MV-4-11 (cell line): ENCODE measurements at places on chromosomes 7 and 10.

DNA sequence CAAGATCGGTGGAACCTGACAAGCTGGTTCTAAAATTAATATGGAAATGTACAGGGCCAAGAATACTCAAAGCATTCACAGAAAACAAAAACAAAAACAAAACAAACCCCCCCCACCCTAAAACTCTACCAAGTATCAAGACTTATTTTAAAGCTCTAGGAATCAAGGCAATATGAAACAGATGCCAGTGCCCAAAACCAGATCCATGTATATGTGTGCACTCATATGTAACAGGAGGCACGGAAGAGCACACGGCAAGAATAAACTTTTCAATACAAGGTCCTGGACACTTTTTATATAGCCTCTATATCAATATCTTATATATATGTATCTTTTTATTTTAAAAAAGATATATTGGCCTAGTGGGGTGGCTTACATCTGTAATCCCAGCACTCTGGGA lies 35.5 kb downstream of the KDM7A start:
- DNase-seq, result no peak

- DNase-seq, result no peak
Measured at GRCh38 chr7:49023345-49024328, 99.3 kb downstream of the CDC14C start.

DNA sequence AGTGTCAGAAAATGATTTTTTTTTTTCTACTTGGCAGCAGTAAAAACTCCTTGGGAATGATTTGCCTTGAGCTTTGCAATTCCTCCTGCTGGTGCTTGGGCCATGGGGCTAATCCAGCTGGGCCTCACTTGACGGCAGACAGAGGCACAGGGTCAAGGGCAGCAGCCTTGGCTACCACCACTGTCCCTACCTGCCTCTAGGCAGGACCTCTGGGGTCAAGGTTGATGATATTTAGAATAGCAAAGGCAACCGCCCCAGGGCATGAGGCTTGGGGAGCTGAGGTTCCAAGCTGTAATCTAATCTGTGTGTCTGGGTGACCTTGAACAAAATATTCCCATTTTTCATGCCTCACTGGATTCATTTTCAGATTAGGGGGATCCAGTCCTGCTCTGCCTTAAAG lies 327.4 kb downstream of the PLXNA4 start:
- no peak for DNase-seq

GRCh38 chr7:123410273-123410904 lies 124.0 kb downstream of the IQUB start:
- DNase-seq, result no peak

DNA sequence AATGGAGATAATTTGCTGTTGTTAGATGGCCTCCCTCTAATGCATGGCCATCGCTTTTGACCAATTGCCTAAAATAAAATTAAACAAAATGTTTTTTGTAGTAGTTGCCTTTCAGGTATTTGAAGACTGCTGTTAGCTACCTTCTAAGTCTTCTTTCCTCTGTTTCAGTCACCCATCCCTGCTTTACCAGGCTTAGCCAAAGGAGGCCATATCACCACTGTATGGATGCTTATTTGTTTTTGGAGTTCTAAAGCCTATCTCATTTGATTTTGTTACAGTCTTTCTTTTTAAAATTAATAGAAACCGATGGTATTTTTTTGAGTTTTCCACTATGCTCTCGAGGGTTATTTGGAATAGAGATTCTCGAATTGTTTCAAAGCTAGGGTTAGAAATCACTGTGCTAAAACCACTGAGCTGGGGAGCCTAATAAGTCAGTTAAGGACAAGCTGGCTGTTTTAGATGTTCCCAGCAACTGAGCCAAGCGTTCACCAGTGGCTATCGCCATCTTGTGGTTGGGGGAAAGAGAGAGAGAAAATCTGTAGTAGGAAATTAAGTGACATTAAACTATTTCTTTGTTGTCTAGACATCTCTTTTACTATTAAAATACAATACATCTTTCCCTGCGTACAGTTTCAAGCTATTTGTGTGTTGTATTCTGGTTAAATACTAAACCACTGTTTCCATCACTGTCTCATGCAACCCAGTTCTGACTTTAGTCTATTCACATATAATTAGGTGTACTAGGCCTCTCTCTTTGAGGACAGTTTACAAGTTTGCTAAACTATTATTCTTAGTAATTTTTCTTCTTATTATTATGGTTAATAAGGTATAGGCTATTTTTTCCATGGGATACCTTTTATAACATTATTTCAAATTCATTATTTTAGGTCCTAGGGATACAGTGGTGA lies 52.2 kb downstream of the GPR158 start:
- DNase-seq, result peak; percentile 7

DNA sequence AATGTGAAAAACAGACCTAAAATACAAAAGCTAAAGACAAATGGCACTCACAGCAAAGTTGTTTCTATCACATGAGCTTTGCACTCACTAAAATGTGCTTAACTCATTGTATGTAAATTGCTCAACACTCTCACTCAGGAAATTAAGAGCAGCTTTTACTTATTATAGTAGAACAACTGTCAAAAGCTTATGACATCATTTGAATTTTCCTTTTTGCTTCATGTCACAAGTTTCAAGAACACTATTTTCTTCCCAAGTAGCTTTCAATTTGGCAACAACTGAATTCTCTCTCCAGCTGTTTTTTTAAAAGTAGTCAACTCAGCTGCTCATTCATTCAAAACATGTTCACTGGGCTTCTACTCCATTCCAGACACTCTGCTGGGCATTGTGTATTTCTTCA lies 46.9 kb downstream of the ATE1 start:
- DNase-seq, result peak; percentile 81

GRCh38 chr10:71562904-71563303 lies 156.7 kb downstream of the C10orf105 start:
- no peak for DNase-seq

DNA sequence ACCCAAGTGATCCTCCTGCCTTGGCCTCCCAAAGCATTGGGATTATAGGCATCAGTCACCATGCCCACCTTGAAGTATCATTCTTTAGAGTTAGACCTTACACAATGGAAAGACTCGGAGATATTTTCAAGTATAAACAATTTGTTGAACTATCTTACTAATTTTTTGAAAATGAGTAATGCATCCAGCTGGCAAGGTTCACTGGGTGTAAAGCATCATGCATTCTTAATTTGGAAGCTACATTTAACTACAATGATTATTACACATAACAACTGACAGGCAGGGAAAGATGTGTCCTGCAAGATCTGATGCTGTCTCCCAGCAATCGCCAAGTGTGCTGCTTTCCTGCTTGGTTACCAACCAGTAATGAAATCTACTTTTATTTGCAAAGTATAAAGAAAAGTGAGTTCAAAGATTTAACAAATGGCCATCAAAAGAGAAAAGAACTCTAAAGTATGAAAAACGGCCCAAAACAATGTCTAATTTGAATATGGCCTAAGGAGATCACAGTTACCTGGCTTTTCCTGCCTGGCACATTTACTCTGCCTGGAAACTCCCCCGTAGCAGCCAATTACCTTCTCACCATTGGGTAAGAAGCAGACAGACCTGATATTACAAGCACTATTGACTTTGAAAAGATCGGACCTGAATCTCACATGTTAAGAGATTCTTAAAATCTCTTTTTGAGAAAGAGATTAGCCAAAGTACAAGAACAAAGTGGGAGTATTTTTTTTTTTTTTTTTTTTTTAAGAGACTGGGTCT lies 59.3 kb upstream of the NMT2 start:
- no peak for DNase-seq

DNA sequence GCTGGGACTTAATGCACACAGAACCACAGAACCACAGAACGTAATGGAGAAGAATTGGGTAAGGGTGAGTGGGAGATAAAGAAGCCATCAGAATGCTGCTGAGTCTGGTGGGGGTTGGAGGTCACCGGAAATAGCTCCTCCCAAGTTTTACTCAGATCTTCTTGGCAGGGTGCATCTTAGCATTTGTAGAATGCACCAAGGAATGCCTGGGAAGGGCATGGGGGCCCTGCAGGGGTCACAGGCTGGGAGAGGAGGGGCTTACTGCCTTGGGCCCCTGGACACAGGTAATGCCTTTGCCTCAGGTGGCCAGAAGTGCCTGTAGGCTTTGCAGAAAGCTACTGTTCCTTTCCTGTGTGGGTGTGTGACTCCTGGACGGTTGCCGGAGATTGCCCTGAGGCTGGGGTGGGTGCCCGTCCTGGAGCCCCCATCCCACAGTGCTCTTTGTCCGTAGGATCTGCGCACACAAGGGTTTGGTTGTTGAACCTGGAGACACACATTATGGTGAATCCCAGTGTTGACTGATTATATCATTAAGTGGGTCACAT lies 55.1 kb downstream of the MGMT start:
- DNase-seq, result no peak

DNA sequence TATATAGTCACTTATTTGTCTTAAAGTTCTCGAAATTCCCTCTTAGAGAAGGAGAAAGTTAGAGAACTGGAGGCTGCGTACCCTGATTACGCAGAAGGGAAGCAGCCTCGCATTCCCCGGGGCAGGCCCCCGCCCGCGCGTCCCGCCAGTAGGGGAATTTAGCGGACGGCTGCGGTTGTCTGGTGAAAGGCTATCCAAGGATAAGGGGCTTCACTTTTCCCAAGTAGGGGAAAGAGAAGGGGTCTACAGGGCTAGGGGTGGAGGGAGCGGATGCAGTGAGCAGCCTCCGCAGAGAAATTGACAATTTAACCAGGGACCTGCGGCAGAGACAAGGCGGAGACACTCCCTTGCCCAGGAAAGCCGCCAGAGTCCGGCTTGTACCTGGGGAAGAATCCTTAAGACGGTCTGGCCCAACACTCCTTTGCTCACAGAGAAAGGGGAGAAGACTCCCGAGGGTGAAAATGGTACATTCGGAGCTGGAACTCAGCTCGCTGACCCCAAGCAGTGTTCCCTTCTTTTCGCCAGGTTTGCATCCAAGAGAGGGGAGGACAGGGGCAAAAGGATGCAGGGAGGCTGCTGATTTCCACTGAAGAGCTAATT lies 994 bp upstream of the MAGI2 start:
- DNase-seq, result no peak

- DNase-seq, result no peak
Measured at GRCh38 chr10:78691301-78692030, 377.3 kb upstream of the ZMIZ1 start.
